ENCODE measurements at places on chromosomes 7 and 10. TPM values are rescaled to one million over a fixed set of nuclear protein-coding genes. Genes with fewer than 3 reads are reported as not detected.

GRCh38 chr7:127911968-127912511 is 119.2 kb downstream of the LRRC4 start:
- H3K36me3 ChIP-seq, result peaks cover 6% of the 10 kb centered on the region
- DNase-seq, result no peak
- H3K27ac ChIP-seq, result no peak overlapping the region
- no peaks in the 10 kb centered on the region for H3K4me1 ChIP-seq
- no peak overlapping the region for H3K4me3 ChIP-seq
- H3K27me3 ChIP-seq, result no peaks in the 10 kb centered on the region

DNA sequence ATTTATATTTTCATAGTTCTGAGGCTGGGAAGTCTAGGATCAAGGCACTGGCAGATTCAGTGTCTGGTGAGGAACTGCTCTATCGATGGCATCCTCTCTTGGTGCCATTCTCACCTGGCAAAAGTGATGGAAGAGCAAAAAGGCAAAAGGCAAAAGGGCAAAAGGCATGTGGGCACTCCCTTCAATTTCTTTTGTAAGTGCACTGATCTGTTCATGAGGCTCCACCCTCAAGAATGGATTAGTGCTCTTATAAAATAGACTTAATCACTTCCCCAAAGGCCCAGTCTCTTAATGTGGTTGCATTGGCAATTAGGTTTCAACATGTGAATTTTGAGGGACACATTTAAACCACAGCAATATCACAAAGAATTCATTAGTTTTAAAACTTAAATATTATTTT is 16.1 kb downstream of the TAS2R60 start:
- no peak for DNase-seq
- no peak overlapping the region for H3K4me3 ChIP-seq
- H3K36me3 ChIP-seq, result no peaks in the 10 kb centered on the region
- peaks cover 7% of the 10 kb centered on the region for H3K27me3 ChIP-seq
- H3K27ac ChIP-seq, result no peak overlapping the region
- H3K4me1 ChIP-seq, result no peaks in the 10 kb centered on the region

DNA sequence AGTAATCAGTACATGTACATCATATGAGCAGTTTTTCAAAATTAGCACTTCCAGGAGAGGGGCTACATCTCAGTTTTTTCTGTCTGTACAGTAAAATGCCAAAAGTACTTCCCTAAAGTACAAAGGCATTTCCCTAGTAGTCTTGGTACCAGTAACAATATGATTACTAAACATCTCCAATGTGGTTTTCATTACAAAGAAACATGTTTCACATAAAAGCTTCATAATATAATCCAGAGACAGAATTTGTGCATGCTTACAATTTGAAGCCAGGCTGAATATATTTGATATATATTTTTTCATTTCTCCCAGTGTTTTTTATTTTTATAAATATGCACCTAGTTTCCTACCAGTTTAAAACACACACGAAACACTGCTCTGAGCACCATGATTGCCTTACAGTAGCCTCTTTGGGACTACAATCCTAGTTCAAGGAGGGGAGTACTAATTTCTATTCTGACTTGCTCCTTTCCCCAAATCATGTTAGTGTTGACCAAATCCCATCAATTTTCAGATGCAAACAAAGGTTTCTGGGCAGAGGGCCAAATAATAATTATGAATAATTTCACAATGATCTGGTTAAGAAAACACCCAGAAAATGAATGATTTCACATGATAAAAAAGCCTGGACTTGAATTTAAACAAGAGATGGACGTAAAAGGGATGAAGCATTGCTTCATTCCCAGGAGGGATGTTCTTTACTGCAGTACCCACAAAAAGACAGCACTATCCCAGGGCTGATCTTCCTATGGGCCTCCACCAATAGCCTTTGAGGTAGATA is 201.3 kb downstream of the SLC25A13 start:
- no peak for DNase-seq
- no peak overlapping the region for H3K27ac ChIP-seq
- H3K27me3 ChIP-seq, result no peaks in the 10 kb centered on the region
- no peak overlapping the region for H3K4me3 ChIP-seq
- H3K36me3 ChIP-seq, result peaks cover 5% of the 10 kb centered on the region

DNA sequence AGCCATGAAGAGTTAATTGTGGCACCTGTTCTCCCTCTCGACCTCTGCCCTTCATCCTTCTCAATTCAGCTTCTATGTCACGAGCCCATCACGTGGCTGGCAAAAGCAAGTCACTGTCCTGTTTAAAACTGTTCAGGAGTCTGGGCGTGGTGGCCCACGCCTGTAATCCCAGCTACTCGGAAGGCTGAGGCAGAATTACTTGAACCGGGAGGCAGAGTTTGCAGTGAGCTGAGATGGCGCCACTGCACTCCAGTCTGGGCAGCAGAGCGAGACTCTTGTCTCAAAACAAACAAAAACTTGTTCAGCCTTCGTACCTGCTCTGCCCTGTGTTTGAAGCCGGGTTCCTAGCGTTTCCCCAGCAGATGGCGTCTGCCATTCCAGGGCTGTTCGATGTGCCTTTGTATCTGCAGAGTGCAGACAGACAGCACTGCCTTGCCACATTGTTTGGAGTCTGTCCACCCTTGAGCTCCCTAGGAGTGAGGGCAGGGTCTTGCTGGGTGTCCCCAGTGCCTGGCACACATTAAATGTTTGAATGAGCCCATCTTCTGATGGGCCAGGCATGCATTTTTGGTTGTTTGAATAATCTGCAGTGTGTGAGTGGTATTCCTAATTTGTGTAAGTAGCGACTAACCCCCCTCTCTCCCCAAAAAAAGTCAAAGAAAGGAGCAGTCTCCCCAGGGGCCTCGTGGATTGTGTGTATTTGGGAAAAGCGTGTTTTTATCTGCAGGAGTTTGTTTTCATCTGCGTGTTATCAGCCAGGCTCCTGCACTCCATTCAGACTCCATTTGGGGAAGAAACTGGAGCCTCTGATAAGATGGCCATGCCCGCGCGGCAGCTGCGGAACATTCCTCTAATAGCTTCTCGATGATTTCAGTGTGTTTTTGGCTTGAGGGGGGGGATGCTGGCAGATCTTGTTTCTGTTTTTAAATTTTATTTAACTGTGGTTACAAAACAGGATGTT is 61.2 kb downstream of the DNAJB6 start:
- H3K27me3 ChIP-seq, result no peaks in the 10 kb centered on the region
- DNase-seq, result peak; percentile 50
- no peak overlapping the region for H3K27ac ChIP-seq
- H3K4me1 ChIP-seq, result peaks cover 14% of the 10 kb centered on the region
- H3K4me3 ChIP-seq, result no peak overlapping the region

The KEL gene
- 1.1 TPM for total RNA-seq

- DNase-seq, result no peak
- no peak overlapping the region for H3K27ac ChIP-seq
- H3K4me1 ChIP-seq, result no peaks in the 10 kb centered on the region
- peaks cover 3% of the 10 kb centered on the region for H3K36me3 ChIP-seq
Measured at GRCh38 chr10:71337219-71337701, 18.2 kb downstream of the SLC29A3 start.

DNA sequence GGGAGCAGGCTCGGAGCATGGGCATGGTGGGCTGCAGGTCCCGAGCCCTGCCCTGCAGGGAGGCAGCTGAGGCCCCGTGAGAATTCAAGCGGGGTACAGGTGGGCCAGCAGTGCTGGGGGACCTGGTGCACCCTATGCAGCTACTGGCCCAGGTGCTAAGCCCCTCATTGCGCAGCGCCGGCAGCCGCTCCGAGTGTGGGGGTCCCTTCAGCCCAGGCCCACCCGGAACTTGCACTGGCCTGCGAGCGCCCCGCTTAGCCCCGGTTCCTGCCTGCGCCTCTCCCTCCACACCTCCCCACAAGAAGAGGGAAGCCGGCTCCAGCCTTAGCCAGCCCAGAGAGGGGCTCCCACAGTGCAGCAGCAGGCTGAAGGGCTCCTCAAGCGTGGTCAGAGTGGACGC is 250.7 kb downstream of the CRPPA start:
- H3K4me1 ChIP-seq, result no peaks in the 10 kb centered on the region
- H3K4me3 ChIP-seq, result no peak overlapping the region
- no peaks in the 10 kb centered on the region for H3K36me3 ChIP-seq

DNA sequence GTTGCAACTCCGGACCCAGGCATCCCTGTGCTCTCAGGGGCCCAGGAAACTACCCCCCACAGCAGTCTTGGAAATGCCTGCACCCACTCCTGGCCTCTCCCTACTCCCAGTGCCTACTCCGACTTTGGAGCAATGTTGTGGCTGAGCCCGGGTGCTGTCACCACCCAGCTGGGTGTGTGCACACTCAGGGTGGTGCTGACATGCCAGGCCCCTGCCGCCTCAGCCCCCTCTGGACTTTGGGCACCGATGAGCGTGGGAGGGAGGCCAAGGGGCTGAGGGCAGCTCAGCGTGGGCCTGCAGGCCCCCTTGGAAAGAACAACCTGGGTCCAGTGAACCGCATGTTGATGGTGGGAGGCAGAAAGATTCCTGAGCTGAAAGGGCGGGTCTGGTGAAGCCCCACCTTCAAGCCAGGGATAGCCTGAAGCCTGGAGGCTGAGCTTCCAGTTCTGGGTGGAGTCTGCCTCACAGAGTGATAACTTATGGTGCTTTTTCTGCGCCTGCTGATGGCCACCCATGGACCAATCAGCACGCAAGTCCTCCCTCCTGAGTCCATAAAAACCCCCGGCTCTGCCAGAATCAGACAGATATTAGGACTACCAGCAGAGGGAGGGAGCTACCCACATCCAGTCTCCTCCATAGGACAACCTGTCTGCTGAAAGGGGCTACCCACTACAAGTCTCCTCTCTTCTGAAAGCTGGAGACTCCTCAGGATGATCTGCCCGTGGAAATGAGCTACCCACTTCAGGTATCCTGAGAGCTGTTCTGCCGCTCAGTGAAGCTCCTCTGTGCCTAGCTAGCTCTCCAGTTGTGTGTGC is 380.4 kb upstream of the SORCS1 start:
- H3K36me3 ChIP-seq, result no peaks in the 10 kb centered on the region
- no peak overlapping the region for H3K27ac ChIP-seq
- no peaks in the 10 kb centered on the region for H3K4me1 ChIP-seq
- DNase-seq, result no peak
- H3K27me3 ChIP-seq, result no peaks in the 10 kb centered on the region
- no peak overlapping the region for H3K4me3 ChIP-seq

The PRSS2 gene
- total RNA-seq, result 0.52 TPM

- no peak overlapping the region for H3K27ac ChIP-seq
- DNase-seq, result no peak
- H3K4me3 ChIP-seq, result no peak overlapping the region
- H3K4me1 ChIP-seq, result no peaks in the 10 kb centered on the region
- no peaks in the 10 kb centered on the region for H3K27me3 ChIP-seq
Measured at GRCh38 chr7:114409750-114410149, 4.9 kb upstream of the FOXP2 start.

DNA sequence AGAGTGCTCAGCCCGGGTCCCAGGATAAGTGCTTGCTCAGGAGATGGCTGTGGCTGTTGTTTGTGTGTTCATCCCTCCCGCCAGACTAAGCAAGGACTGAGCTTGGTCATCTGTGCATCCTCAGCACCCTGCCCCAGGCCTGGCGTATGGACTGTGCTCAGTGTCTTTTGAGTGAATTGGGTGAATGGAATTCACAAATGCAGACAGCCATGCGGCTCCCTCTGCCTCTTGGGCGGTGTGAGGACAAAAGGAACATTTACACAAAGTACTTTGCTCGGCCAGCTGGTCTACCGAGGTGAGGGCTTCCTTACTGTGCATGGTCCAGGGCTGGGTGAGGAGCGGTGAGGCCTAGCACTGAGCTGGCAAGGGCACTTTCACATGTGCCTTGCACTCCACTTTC is 120.2 kb downstream of the CDH23 start:
- H3K36me3 ChIP-seq, result no peaks in the 10 kb centered on the region
- no peaks in the 10 kb centered on the region for H3K4me1 ChIP-seq
- no peak for DNase-seq

The SEMA3C gene
- 1.2 TPM for total RNA-seq

DNA sequence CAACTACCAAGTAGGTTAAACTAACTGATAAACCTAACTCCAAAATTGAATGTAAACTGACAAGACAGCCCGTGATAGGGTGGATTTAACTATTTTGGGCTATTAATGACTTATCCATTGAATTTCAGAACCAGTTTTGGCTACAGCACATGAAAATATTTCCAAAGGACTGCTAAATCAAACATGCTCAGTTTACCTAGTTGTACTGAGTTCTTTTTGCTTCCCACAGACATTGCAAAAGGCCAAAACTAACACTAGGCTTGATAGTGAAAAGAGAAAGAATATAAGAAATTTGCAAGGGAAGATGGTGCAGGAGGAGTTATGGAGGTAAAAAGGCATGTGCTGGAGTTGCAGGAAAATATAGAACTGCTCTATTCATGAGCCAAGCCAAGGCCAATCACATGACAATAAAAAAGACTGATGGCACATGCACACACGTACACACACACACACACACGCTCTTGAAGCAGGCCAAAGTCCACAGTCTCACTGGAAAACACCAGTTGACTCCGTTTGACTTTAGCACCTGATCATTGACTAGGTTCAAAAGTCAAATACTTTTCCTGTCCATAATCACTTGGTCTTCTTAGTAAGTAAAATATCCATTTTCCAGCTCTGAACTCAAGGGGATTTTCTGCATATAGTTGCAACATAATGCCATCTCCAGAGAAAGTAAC is 76.0 kb upstream of the AGBL3 start:
- H3K4me3 ChIP-seq, result no peak overlapping the region
- no peaks in the 10 kb centered on the region for H3K27me3 ChIP-seq
- no peak for DNase-seq
